T-helper 2 cell (primary cell): ENCODE measurements at places on chromosomes 4 and X.

DNA sequence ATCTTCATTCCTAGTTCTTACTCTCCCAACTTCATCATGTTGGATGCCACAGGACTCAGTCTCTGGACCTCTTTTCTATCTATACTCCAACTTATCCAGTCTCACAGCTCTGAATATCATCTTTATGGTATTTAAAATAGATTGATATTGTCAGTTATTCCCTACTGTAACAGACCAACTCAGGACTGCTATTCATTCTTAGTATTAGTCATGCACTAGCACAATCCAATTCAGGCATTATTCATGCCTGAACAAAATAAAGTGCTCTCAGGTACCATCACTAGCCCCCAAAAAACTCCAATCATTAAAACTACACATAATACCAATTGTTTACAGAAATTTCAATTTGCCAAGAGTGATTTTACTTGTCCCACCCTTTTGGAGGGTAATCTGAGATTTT, 37.7 kb downstream of the FRYL start:
- DNase-seq: no peak

DNA sequence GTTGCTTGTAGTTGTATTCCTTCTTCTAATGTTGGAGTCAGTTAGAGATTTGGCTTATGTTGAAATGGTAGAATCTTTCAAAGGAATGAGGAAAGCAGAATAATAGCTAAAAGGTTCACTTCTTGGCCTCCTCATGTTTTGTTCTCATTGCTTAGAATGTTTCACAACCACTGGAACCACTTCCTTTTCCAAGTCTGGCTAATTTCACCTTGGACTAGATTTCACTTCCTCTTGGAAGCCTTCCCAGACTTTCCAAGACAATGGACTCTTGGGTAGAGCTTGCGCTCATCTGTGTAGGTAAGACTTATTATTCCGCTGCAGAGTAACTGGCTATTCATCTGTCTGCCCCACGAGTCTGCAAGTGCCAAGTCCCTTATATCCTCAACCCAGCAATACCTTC, 8.3 kb downstream of the SPATA18 start:
- DNase-seq: no peak

GRCh38 chr4:25769251-25769650, 93.5 kb downstream of the SEL1L3 start:
- no peak for DNase-seq

GRCh38 chr4:10737337-10737736, 52.8 kb upstream of the CLNK start:
- DNase-seq: no peak

DNA sequence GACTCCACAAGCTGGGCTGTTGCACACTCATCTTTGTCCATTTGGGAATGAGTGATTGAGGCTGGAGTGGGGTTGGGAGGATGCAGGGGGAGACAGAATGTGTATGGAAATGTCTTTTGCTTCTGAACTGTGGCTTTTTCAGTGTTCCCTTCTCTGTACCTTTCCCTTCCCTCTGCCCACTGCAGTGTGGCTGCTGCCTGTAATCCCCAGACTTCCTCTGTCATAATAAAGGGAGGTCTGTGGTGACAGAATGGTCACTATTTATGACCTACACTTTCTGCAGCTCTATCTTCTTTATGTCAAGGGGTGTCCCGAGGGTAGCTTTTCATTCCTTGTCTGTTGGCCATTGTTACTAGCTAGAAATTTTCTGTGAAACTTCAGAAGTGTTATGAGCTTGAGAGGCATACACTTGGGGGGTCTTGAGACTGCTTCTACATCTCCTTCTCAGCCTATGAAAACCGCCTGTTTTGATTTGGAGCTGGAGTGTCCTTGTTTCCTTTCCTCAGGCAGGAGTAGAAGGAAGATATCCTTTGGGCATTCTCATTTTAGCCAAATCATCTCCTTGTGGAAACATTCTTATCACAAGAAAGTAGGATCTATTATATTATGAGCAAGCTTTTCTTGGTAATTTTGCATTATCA, 63.0 kb downstream of the ANK2 start:
- DNase-seq: no peak

DNA sequence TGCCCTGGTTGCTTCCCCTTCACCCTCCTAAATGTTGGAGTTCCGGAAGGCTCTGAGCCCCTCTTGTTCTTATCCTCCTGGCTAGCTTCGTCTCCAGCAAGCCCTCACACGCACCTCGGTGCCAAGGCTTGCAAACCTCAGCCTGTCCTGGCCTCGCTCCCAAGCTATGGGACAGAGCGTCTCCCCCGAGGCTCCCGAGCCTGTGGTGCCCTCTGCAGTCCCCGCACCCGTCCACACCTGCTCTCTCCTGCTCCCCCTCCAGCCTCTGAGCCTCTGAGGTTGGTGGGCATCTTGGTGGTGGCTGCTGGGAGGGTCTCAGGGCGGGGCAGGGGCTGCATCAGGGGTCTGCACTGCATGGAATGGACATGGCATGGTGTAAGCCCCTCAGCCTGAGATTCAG, 63.2 kb downstream of the TRMT44 start:
- DNase-seq: no peak

DNA sequence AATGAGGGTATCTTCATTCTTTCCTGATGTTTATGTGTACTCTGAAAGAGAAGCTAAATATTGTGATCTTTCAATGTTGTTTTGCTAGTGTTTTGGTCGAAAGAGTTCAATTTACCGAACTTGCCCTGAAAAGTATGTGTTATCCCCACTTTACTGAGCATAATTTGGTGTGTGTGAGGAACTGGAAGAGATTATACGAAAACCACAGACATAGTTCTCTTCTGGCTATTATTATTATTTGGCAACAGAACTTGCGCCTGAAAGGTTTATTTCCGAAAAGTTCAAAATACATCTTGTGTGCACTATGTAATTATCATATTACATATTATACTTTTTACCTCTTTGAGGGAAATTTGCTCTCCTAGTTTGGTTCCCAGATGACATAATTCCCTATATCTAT, 232.5 kb upstream of the INTU start:
- DNase-seq: no peak
